NCI-H1105 treated with DMSO at 0.1 percent for 48 hours (cell line): ENCODE measurements at places on chromosomes 7 and 10.
A peak's percentile ranks its signal among the peaks of the same experiment; 100 is the strongest.

GRCh38 chr10:5536486-5537081 is 11.8 kb downstream of the CALML3 start:
- DNase-seq: no peak

DNA sequence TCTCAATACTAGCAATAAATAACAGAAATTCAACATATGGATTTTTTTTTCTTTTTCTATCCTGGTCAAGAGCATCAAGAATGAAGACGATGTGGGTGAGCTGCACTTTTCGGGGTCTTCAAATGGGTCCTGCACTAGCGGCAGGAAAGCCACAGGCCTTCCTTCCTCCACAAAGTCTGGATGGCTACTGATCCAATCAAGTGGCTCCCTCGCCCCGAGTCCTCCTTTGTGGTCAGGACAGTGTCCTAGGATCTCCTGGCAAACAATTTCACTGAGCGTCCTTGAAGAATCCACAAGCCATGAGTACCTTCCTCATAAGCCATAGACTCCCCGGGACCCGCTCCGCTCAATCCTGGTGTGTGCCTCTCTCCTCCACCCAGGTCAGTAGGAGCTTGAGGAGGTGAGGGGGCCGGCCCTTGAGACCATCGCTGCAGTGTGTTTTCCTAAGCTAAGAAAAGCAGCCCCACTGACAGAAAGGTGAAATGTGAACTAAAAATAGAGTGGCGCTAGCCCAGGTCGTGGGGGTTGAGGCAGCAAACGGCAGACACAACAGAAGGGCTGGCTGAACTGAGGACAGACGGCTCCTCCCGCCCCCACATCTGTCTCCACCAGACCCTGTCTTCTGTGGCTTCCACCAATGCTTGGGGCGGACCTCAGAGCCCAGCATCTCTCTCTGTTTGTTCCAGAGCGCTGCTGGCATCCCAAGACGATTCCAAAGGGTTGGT is 202.3 kb downstream of the HERPUD2 start:
- no peak for DNase-seq

DNA sequence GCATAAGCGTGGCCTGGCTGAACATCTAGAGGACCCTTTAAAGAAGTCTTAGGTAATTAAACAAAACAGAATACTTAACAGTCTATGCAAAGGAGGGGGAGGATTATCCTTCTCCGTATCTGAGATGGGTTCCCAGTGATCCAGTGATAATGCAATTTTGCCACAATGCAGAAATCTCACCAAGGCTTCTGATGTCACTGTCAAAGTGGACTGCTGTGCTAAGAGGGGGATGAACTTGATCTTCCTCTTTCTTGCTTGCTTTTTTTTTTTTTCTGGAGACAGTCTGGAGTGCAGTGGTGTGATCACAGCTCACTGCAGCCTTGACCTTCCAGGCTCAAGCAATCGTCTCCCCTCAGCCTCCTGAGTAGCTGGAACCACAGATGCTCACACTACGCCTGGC is 30.8 kb downstream of the GATA3 start:
- no peak for DNase-seq

DNA sequence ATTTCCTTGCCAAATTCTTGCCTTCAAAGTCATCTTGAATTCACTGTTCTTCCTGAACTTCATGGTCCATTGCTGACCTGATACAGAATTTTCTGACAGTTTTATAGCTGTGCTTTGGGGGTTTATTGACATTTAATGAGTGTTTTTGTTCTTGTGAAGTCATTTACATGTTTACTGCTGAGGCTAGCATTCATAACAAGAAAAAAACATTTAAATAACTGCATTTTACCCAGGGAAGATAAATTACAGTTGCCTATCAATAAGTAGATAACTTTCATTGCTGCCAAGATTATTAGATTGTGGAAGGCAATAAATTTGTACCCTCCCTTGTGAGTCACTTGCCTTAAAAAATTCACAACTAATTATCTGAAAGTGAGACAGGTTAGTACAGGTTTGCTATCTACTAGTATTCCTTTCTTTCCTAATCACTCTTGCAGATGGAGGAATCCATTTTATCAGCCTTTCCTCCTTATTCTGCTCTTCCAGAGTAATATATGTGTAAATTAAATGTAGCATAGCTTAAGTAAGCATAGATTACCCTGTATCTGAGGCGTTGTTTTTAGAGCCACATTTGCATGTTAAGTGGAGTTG is 178.4 kb downstream of the EXOC4 start:
- no peak for DNase-seq

DNA sequence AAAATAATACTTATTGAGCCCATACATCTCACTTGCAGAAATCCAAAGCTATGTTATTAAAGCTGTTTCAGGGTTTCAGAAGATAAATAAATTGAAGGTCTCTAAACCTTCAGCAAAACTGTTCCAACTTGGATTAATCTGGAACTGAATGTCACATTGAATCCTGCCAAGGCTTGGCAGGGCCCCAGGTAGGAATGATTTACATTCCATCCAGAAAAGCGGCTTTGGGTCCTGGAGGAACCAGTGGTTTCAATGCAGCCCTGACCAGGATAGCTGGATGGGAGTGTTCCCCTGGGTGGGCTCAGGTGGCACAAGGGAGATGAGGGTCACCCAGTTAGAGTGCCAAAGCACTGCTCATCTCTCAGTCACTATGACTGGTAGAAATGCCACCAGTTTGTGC is 37.0 kb upstream of the TMEM72 start:
- DNase-seq: no peak

DNA sequence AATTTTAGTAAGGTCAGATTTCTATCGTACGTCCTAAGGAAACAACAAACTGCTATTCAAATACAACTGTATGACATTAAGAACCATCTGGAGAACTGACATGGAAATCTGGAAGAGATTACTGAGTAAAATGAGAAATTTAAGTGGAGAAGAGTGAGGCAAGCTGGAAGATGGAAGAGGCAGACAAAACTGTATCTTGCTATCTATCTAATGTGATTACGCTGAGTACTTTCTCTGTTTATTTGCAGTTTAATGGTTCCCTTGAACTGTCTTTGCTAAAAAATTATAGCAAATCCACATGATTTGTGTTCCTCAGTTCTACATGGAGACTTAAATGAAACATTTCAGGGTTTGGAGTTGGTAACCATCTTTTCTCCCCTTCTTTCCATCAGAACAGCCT is 927.1 kb upstream of the MBL2 start:
- no peak for DNase-seq

DNA sequence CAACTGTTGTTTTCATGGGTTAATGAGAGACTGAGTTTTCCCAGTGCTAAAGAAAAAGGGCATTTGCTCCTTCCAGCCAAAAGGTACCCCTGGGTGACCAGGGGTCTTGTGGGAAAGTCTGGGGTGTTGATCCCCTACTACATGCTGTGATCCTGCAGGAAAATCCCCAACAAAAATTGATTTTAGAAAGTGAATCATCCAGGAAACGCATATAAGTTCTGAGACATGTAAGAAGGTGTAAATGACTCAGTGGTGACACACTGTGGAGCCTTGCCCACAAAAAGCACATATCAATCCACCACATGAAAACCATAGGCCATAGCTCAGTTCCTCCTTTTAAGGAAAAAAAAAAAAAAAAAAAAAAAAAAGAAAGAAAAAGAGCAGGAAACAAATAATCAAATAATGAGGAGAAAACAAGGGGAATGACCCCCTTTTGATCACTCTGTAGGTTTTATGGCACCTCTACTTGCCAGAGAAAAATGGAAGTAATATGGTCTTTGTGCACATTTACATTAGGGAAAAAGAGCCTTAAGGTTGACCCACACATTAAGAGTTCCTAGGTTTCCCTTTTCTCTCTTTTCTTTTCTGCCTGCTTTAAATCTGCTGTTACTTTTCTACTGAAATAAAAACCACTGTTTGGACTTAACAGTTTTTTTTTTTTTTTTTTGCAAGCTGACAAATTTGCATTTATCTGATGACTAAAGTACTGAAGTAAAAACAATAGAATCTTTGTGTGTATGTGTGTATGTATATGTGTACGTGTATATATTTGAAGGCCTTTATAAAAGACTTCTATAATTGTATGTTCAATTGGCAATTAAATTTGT is 386.0 kb downstream of the KIF20B start:
- DNase-seq: no peak

DNA sequence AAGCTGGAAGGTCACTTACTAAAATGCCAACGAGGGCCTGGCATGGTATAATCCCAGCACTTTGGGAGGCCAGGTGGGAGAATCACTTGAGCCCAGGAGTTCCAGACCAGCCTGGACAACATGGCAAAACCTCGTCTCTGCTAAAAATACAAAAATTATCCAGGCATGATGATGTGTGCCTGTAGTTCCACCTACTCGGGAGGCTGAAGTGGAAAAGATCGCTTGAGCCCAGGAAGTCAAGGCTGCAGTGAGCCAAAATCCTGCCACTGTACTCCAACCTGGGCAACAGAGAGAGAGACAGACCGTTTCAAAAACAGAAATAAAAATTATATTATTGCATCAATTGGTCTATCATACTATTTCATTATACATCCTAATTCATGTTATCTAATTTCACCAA is 18.1 kb upstream of the FAM53B start:
- no peak for DNase-seq

DNA sequence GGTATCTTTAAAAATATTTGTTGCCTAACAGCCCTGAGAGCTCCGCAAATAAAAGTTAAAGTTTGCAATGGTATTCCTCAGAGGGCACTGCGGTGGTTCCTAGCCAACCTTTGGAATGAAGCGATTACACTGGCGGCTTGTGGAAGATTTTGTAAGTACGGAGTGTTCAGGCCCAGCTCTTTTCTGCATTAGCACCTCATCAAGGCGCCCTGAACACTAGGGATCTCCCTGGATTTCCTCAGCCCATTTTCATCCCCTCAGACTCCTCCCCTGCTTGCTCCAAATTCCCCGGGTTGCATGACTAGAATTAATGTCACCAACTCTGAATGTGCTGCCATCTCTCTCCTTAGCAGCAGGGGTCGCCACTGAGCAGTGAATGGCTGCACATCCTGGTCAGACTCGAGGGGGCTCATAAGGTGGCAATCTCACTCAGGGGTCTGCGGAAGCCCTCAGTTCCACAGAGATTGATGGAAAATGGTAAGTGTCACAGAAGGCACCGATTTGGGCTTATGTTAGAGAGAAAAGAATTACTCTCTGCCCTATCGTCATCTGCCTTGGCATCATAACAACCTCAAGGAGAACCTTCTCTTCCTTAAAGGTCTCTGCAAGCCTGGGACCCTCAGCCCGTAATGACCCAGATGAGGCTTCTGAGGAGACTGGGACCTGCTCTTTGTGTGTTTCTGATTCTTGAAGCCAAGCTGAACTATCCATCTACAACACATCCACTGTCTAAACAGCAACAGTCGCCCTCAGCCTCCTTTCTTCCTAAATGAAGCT is 262.8 kb upstream of the AOAH start:
- DNase-seq: peak; percentile 21

DNA sequence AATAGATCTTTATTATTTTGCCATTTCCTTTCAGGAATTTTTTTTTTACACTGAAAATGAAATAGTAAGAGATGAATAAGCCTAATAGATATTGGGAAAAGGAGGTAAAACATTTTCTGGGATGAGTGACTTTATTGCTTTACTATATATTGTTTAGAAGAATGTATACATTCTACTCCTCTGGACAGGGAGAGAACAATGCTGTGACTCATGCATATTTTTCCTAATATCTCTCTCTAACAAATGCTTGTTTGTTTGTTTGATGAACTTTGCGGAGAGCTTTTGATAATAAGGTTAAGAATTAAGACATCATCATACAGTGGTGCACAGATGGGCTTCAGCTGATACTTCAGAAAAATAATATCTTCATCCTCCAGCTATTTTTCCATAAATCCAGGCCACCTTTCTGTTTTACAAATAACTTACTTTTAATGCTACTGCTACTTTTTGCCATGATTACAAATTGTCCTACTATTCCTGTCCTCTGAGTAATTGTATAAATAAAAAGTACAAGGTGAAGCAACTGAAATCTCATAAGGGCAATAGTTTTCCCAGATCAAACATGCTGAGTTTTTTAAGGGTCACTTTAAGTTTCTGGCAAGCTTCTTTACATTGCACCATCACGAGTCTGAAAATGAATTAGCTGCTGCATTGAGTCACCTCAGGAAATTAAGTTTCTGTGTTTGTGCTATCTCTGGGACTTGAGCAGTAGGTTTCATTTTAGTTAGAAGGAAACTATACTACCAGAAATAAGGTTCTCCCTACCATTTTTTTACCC is 207.3 kb upstream of the POT1 start:
- no peak for DNase-seq

DNA sequence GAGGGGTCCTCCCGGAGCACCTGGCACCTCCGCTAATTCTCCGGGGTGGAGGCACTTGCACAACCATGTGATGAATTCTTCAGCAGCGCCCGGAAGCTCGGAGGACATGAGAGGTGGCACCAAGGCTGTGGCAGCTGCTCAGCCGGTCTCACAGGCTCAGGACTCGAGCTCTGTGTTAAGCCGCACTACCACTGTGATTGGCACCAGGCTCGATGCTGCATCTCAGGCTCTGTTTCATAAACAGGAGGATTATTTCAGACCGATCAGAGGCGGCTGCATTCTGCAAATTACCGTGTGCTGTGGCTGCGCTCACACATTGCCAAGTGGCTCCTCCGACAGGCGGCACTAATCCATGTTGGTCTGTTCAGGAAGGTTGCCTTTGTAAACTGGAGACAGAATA is 495.2 kb downstream of the DNAJB6 start:
- no peak for DNase-seq

- no peak for DNase-seq
These were observed 178.1 kb downstream of the EVX1 start for GRCh38 chr7:27420702-27421101.

DNA sequence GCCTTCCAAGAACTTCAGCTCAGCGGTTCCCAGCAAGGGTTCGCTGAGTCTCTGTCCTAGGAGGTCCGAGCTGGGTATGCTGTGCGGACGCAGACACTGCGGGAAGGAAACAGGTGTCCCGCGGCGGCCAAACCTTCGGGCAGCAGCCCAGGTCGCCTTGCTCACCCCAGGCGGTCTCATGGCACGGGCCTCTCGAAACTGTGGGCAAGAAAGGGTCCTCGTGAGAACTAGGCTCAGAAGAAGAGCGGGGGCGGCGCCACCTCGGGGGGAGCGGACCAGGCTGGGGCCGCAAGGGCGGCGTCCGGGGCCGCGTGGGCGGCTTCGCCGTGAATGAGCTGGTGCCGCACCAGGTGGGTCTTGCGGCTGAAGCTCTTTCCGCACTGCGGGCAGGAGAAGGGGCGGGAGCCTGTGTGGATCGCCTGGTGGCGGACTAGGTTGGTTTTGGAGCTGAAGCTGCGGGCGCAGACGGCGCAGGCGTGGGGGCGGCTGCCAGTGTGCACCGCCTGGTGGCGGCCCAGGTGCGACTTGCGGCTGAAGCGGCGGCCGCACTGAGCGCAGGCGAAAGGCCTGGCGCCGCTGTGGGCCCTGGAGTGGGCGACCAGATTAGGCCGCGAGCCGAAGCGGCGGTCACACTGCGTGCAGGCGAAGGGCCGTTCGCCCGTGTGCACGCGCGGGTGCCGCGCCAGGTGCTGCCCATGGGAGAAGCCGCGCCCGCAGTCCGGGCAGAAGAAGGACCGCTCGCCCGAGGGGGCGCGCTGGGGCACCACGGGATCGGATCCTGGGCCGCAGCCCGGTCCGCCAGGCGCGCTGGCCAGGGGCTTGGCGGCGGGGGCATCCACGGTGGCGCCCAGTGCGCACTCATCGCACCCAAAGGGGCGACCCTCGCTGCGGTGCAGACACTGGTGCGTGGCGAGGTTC is 8.6 kb downstream of the ZNF467 start:
- no peak for DNase-seq
